Ascending aorta (tissue), 2 donors: ENCODE measurements at places on chromosomes 2 and 18.

GRCh38 chr2:20568501-20569463 is 82.1 kb downstream of the HS1BP3 start:
- no peak for DNase-seq

DNA sequence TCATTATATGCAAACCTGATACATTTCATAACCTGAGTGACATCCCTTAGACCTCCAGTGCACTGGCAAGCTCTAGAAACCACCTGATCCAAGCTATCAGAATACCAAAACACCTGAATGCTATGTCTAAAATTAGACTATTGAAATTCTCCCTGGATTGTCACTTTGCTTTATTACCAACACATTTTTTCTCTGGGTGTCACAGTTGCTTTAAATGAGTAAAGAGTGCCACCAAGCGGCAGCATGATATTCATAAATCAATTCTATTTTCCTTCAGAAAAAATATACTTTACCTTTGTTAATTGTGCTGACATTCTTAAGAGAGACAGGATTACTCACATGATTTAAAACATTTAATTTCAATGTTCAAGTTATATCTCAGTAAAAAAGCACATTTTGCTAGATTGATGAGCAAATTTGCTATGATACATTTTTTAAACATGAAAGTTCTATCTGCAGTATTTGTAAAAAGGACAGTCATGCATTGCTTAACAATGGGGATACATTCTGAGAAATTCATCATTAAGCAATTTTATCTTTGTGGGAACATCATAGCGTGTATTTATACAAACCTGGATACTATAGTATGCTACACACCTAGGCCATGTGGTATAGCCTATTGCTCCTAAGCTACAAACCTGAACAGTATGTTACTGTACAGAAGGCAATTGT is 338.4 kb upstream of the SLC39A10 start:
- no peak for DNase-seq

- no peak for DNase-seq
These were observed 75.5 kb upstream of the ZNF532 start for GRCh38 chr18:58788971-58789875.

DNA sequence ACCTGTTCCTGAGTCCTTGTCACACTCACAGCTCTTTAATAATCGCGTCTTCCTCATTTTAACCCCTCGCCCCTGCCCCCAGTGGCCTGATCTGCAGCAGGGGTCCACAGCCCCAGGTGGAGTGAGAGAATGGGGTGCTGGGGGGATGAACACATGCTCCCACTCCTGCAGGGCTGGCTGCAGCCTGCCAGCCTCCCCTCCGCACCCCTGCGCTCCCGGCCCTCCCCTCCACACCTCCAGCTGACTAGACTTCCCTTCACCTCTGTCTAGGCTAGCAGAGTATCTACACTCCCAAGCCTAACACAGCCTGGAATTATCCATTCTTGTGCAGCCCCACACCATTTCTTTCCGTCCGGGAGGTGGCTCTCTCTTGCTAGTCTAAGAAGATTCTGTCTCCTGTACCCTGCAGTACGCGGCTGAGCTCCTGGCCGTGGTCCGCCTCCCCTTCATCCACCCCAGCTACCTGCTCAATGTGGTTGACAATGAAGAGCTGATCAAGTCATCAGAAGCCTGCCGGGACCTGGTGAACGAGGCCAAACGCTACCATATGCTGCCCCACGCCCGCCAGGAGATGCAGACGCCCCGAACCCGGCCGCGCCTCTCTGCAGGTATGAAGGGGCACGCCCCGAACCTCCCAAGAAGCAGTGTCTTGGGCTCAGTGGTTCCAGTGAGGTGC is 231.6 kb downstream of the ATAD2B start:
- no peak for DNase-seq

DNA sequence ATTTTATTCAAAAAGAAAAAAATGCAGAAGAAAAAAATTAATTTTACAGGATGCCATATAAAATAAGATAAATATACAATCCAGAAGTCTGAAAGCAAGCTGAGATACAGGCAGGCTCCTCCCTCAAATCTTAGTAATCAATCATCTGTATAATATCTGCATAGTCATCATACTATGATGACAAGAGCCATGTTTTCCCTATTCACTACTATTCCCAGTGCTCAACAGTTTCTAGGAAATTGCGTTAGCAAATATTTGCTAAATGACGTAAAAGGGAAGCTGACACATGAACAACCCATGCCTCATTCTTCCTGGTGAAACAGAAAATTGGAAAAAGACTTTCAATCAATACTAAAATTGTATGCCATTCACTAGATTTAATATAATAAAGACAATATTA is 793.2 kb downstream of the SUCLG1 start:
- DNase-seq: no peak
